ENCODE measurements at places on chromosomes 7 and 10.

DNA sequence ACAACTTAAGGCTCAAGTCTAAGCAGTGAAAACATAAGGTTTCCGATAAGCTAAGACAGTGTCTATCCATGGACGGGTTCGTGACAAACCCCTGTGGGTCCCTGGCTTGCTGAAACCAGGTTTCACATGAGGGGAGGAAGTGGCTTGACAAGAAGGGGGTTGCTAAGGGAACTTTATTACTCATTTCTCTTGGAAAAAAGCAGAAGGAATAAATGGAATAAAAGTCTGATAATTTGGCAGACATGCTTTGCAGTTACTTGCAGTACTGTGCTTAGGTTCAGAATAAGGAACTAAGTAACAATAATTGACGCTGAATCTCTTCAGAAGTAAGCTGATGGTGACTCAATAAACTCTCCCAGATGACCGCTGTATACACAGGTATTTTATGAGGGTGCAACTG, 34.7 kb downstream of the RBM17 start:
- no peak for DNase-seq

DNA sequence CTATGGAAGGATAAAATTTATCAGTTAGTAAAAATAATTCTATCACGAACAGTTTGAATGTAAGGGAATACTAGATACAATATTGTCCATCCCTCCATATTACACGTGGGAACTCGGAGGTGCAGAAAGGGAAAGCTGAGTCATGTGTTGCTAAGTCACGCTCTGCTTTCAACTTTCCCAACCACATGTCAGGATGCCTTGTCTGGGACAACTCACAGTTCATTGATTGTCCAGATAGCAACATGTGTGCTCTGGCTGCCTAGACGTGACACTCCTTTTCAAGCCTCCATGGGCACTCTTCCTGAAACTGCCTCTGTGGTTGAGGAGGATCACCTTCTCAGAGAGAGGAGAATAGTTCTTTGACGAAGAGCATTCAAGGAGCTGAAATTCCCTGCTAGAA, 808.1 kb downstream of the GRID1 start:
- DNase-seq, result no peak

DNA sequence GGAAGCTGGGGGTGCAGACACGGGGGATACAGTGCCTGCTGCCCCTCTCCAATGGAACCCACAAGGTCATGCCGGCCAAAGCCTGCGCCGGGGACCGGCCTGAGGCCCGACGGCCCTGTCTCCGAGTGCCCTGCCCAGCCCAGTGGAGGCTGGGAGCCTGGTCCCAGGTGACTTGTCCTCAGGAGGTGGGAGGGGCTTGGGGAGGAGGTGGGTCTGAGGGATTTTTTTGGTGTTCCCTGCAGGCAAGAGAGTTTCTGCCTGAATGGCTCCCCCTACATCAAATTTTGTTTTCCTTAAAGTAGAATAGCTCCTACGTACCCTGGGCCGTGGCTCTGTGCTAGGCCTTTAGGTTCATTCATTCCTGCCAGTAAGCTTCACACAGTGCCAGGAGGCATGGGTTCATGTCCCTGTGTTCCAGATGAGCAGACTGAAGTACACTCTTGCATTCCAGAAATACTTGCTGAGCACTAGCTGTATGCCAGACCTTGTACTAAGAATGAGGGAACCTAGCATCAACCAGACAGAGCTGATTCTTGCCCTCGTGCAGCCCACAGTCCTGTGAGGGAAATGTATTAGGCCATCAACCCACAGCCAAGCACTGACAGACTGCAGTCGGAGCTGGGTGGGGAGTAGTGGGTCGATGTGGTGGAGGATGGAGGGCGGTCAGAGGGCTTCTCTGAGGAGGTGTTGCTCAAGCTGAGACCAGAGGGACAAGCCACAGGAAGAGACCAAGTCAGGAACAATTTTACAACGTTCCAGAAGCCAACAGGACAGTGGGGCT, 31.1 kb downstream of the TBATA start:
- no peak for DNase-seq

- no peak for DNase-seq
Observed at GRCh38 chr7:35792873-35793489, 7.9 kb upstream of the SEPTIN7 start.

DNA sequence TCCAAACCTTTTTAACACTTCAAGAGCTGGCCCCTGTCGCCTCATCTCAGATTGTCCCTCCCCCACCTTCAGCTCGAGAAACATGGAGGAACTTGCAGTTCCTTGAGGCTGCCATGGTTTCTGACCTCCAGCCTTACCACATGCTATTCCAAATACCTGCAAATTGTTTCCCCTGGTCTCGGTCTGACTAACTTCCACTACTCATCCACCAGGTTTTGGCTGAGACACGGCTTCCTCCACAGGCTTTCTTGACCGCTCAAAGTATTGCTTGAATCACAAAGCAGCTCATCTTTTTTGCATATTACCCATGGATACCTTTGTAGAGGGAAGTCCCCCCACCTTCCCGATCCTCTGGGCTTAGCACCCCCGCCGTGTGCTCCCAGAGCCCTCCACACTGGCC, 5.2 kb upstream of the SAMD8 start:
- DNase-seq, result no peak
